ENCODE measurements at places on chromosomes 2 and 18. TPM values are rescaled to one million over a fixed set of nuclear protein-coding genes. Genes with fewer than 3 reads are reported as not detected.

The IL1B gene
- 4.2 TPM for total RNA-seq

The ATOH8 gene
- total RNA-seq, result 8.7 TPM

DNA sequence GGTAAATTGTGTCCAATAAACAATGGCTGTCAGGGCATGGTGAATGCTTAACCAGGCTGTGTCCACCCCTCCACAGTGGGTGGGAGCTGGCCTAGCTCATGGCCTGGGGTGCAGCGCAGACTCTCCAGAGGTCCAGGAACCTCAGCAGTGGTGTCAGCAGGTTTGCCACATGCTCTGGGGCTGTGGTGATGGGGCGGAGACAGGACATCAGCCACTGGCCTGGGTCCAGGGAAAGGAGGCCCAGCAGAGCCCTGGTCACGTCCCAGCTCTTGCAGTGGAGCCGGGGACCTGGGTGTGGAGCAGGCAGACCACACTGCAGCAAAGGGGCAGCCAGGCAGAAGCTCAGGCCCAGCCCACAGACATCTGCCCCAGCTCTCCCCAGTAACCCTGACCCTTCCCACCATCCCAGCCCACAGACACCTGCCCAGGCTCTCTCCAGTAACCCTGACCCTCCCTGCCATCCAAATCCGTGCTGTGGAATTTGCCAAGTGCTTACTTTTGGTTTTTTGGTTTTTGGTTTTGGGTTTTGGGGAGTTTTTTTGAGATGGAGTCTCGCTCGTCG is 13.8 kb upstream of the KIF1A start:
- DNase-seq, result no peak

DNA sequence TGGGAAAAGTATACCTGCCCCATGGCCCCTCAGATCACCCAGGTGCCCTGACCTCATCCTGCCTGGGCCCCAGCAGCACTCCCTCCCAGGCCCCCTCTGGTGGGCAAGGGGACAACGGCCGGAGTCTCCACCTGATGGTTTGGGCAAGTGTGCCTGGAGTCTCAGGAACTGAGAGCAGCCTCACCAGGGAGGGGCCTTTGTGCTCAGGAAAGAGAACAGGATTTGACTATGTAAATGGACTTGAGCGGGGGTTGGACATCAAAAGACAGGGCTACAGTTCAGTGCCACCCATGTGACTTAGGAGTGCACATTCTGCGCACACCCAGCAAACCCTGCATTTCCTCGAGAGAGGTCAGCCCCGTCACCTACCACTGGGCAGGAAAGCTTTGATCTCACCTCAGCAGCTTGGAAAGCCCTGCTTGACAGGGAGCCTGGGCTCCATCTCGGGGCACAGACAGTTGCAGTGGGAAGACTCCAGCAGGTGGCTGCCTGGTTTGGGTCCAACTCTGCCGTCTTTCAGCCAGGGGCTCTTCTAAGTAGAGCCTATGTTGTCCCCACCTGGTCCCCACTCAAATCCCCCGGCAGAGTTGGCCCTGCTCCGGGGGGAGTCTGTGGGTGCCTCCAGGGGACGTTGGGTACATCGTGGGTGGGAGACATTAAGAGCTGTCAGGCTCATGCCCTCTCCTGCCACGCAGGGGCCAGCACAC is 3.3 kb downstream of the INPP5D start:
- DNase-seq, result no peak

The C2orf78 gene
- total RNA-seq, result not detected

- no peak for DNase-seq
Observed at GRCh38 chr18:31426871-31427406, 20.6 kb upstream of the DSG3 start.

- no peak for DNase-seq
Observed at GRCh38 chr2:106575955-106576354, 88.8 kb downstream of the CD8B2 start.

DNA sequence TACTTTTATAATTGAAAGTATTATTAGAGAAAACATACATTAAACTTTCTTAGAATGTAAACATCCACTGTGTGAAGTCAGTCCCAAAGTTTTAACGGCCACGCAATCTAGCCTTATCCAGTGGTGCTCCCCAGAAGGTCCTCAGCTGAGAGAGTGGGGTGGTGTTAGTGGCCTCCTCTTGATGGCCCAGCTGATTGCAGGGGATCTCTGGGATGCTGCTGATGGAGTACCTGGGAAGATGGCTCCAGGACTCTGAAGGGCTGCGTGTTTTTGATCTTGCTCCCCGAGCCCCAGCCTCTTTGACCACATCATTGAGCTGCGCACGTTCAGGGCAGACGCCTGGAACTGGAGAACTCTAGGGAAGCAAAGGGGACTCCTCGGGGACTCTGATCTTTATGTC is 181.4 kb downstream of the FAM210A start:
- no peak for DNase-seq

Measured in mucosa of descending colon (tissue), 3 donors.